Hindlimb muscle (tissue), 1 donor: ENCODE measurements at places on chromosomes 7 and 10. TPM values are rescaled to one million over a fixed set of nuclear protein-coding genes. Genes with fewer than 3 reads are reported as not detected.
A peak's percentile ranks its signal among the peaks of the same experiment; 100 is the strongest.

- DNase-seq = no peak
Measured at GRCh38 chr10:79097021-79097872, 28.5 kb downstream of the ZMIZ1 start.

DNA sequence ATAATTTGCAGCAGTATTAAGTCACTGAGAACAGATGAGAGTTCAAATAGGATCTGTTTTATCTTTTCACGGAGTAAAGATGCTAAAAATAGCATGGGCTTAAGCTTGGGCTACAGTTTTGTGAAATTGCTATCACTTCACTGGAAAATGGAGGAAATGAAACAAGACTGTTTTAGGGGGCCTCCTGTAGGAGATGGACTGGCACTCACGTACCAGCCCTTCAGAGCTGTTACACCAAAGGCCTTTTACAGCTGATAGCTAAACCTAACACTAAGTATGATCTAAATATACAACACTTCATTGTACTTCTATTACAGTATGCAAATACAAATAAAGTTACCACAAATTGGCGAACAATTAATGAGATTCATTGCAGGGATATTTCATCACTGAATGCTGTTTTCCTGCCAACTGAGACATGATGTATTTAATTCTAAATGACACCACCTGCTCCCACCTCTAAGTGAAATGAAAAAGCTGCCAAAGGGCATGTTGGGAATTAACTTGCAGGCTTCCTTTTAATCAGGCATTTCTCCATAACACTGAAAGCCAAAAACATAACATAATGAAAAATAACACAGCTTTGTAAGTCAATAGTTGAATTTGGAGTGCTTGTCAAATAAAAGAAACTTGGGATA is 304.5 kb upstream of the LRRN3 start:
- no peak for DNase-seq

- DNase-seq = no peak
Measured at GRCh38 chr7:71270558-71270957, 138.6 kb downstream of the GALNT17 start.

- no peak for DNase-seq
Measured at GRCh38 chr7:42292991-42293521, 56.0 kb upstream of the GLI3 start.

DNA sequence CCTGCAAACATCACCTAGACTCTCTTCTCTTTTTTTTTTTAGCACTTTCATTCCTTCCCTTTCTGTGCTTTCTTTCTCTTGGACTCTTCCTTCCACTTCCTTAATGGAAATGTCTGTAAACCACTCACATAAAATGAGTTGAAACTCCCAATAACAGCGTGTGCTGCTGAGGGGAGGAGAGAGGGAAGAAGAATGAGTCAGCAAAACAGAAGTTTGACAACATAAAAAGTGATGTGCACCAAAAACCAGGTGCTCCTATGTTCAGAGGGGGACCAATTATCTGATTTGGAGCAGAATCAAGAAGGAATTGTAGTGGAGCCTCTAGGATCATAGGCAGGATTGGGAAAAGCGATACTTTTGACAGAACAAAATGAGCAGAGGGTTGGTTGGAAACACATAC is 712.1 kb upstream of the IGFBP3 start:
- DNase-seq = no peak

DNA sequence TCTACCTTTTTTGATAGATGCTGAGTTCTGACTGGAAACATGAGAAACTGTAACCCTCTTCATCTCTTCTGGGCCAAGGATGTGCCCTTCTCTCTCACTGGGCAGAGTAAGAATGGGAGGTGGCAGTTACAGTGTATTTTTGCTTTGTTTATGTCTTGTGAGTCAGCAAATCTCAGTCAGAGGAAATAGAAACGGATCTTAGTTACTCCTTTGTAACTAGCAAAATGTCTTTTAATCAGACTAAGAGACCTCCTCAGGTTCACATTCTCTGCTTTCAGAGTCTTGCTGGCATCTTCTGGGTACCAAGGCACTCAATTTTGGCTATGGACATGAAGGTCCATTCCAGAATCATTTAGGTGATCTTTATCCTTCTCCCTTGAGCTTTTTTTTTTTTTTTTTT is 70.9 kb downstream of the HHEX start:
- no peak for DNase-seq

Gene LBX1
- 12.4 TPM for polyA plus RNA-seq

- DNase-seq = peak; percentile 77
Measured at GRCh38 chr10:128297709-128298378, 171.6 kb upstream of the MKI67 start.

- no peak for DNase-seq
Measured at GRCh38 chr10:76665029-76665428, 972.6 kb downstream of the KCNMA1 start.
